Psoas muscle (tissue), 8 donors: ENCODE measurements at places on chromosomes 1 and 21. TPM values are rescaled to one million over a fixed set of nuclear protein-coding genes. Genes with fewer than 3 reads are reported as not detected.

The TMPRSS3 gene
- not detected for total RNA-seq

DNA sequence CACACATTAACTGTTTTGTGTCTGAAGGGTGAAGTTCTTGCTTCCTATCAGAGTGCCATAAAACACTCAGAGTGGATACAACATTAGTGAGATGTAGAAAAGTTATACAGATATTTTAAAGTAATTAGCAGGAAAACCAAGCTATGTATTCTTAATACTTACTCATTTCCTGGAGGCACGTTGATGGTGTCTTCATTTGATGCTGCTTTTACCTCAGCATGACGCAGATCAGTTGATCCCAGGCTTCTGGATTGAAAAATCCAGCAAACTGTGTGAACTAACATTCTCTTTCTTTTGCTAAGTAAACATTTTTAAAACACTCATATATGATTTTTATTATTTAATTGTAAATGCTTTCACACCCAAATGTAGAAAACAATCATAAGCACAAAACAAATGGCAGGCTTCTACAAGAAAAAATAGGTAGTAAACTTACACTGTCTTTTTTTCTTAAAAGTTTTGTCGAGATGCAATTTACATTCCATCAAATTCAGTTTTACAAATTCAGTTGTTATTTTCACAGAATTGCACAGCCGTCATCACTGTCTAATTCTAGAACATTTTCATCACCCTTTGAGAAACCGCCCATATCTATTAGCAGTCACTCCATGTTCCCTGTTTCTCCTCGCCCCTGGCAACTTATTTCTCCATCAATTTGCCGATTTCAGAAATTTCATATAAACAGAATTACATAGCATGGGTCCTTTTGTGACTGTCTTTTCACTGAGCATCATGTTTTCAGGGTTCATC, 198.9 kb downstream of the LRRC7 start:
- no peak for DNase-seq

DNA sequence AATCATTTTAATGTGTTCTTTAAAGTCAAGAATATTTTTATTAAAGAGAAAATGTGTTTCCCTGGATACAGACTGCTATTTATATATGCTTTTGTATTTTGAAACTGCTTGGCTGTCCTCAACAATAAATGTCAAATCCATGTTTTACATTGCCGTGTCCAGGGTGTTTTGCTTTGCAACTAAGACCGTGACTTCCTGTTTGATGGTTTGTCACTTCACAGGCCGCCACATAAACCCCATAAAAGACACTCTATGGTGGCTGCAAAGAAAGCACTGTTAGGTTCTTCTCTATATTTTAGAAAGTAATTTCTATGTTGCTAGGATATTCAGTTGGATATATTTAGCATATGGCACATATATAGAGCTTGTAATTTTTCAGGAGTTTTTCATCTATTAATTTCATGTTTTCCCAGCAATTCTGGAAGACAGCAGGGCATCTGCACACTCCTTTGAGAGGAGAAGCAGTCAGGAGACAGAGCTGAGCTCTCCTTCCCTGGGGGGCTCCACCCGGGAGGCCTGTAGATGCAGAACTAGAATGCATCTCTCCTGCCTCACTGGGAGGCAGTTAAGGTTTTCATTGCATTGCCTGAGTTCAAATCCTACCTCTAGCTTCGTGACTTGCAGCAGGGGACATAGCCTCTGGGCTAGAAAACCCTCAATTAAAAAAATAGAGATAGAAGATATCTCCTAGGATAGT, 33.1 kb downstream of the PRDM2 start:
- DNase-seq = no peak

The NVL gene
- total RNA-seq = 6.5 TPM

The REN gene
- total RNA-seq = not detected

The KIRREL1 gene
- total RNA-seq = 4.3 TPM

- DNase-seq = no peak
These were observed 10.0 kb downstream of the EDARADD start for GRCh38 chr1:236403905-236404696.

DNA sequence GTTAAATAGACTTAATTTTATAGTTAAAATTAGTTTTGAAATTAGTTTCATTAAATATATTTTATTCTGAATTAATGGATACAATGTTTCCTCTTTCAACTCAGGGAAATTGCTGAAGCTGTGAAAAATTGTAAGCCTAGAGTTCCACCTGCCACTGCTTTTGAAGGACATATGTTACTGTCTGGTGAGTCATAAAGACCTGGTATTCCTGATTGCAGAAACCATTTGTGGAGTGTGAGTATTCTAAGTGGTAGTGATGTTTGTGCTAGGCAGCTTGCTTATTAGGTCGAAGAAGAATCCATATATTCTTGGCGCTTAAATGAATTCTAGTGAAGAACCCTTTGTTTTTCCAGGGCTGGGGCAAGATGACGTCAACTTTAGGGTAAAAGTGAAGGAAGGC, 34.0 kb downstream of the MTR start:
- no peak for DNase-seq

The RXFP4 gene
- not detected for total RNA-seq
